ENCODE measurements at places on chromosomes 2 and 18. TPM values are rescaled to one million over a fixed set of nuclear protein-coding genes. Genes with fewer than 3 reads are reported as not detected.

The CCDC74A gene
- total RNA-seq = 6.2 TPM

The DES gene
- total RNA-seq = 1,909 TPM

The UGT1A10 gene
- total RNA-seq = not detected

The NRBP1 gene
- 87.7 TPM for total RNA-seq

The LBX2 gene
- total RNA-seq = 0.95 TPM

The ATP6V1B1 gene
- total RNA-seq = 0.63 TPM

The PRADC1 gene
- 13.0 TPM for total RNA-seq

The CCT7 gene
- 117 TPM for total RNA-seq

The RNF152 gene
- 44.4 TPM for total RNA-seq

The ZSWIM2 gene
- total RNA-seq = 0.21 TPM

The LYG2 gene
- not detected for total RNA-seq

The ACTR3 gene
- total RNA-seq = 151 TPM

The RALB gene
- total RNA-seq = 60.9 TPM

The TTL gene
- total RNA-seq = 37.2 TPM

The OSBPL6 gene
- total RNA-seq = 1.9 TPM

The KCNG3 gene
- total RNA-seq = 0.53 TPM

The ACKR3 gene
- total RNA-seq = 40.4 TPM

The PARD6G gene
- total RNA-seq = 14.0 TPM

The SCLY gene
- total RNA-seq = 15.1 TPM

The UPP2 gene
- 0.16 TPM for total RNA-seq

The GPR75 gene
- total RNA-seq = 2.7 TPM

The SIX2 gene
- total RNA-seq = 2.7 TPM

The HRH4 gene
- 0.26 TPM for total RNA-seq

The COL4A3 gene
- total RNA-seq = 0.74 TPM

The RFX8 gene
- 0.69 TPM for total RNA-seq

The UBXN4 gene
- 107 TPM for total RNA-seq

The ASXL3 gene
- total RNA-seq = 16.8 TPM

The RASGRP3 gene
- 28.5 TPM for total RNA-seq

The DLGAP1 gene
- 7.5 TPM for total RNA-seq

The EVA1A gene
- total RNA-seq = 7.1 TPM

The MROH2A gene
- total RNA-seq = 0.32 TPM

The CFAP221 gene
- 0.95 TPM for total RNA-seq

The IGFBP5 gene
- 159 TPM for total RNA-seq

The RFTN2 gene
- 37.4 TPM for total RNA-seq

The RGPD3 gene
- 1.6 TPM for total RNA-seq

The GPAT2 gene
- total RNA-seq = 1.8 TPM

The MAPRE3 gene
- total RNA-seq = 3.2 TPM

The GKN2 gene
- total RNA-seq = not detected

The SPC25 gene
- 11.5 TPM for total RNA-seq

The PCARE gene
- 0.16 TPM for total RNA-seq

The SULT1C4 gene
- 31.9 TPM for total RNA-seq

The DCDC2C gene
- total RNA-seq = 0.48 TPM

The TACR1 gene
- total RNA-seq = 1.9 TPM

The LYPD6 gene
- total RNA-seq = 16.9 TPM

The MPP4 gene
- total RNA-seq = 0.69 TPM

The MDH1B gene
- 1.2 TPM for total RNA-seq

Data from urinary bladder (tissue), 4 donors.